ENCODE measurements at places on chromosomes 6 and 20. TPM values are rescaled to one million over a fixed set of nuclear protein-coding genes. Genes with fewer than 3 reads are reported as not detected.
A peak's percentile ranks its signal among the peaks of the same experiment; 100 is the strongest.

DNA sequence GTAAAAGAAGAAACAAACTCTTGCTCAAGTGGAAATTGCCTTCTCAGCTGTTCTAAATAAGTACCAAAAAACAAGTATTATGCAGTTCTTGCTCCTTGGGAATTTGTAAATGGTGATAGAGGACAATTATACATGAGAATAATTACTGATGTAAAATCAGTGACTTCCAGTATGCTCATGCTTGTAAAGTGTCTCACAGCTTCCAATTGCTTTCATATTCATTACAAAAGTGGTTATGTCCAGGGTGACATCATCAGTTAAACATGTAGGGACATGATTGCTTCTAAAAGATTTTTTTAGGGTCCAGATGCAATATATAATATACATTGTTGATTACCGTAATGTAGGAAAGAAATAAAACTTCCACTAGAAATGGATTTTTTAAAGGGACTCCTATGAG lies 122.8 kb upstream of the B3GAT2 start:
- no peak for DNase-seq

DNA sequence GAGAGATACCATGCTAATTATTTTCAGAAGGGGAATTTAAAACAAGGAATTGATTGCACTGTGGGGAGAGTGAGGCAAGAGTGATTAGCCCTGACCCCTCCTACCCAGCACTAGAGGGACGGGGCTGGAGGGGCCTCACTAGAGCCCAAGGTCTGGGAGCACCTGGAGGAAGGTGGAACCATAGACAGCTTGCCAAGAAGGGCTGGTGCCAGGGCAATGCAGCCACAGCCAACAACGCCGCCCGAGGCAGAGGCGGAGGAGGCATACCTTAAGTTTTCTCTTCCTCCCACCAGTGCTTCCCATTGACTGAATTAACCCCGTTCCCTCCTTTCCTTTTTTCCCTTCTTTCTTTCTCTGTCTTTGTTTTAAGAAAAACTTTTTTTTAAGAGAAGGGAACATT lies 40.0 kb downstream of the IYD start:
- DNase-seq, result no peak

POM121L2 gene
- not detected for total RNA-seq

DNA sequence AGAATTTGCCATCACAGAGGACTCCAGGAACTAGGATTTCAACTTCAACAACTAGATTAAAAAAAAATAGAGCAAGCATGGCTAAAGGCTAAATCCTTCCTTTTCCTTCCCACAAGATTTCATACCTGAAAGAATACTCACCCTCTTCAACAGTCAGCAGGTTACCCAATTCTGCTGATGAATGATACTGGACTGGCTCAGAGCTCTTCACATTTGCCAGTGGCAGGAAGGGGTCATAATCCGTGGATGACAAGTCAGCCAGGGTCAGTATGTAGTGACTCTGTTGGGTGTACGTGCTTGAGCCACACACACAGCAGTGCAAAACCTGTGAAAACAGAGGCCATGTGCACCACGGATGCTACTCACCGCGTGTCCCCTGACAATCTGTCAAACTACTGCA lies 152.9 kb downstream of the INSM1 start:
- DNase-seq, result no peak

GRCh38 chr20:44642203-44643153 lies 9.0 kb downstream of the ADA start:
- DNase-seq, result no peak

KIAA0408 gene
- total RNA-seq, result 34.0 TPM

- no peak for DNase-seq
Measured at GRCh38 chr6:97812940-97813339, 529.9 kb upstream of the MMS22L start.

COL19A1 gene
- 0.12 TPM for total RNA-seq

SNRPB gene
- total RNA-seq, result 206 TPM

RBPJL gene
- total RNA-seq, result not detected

GRCh38 chr20:1364106-1364505 lies 28.7 kb downstream of the FKBP1A start:
- no peak for DNase-seq

MROH8 gene
- 3.3 TPM for total RNA-seq

LBP gene
- 9.3 TPM for total RNA-seq

DNA sequence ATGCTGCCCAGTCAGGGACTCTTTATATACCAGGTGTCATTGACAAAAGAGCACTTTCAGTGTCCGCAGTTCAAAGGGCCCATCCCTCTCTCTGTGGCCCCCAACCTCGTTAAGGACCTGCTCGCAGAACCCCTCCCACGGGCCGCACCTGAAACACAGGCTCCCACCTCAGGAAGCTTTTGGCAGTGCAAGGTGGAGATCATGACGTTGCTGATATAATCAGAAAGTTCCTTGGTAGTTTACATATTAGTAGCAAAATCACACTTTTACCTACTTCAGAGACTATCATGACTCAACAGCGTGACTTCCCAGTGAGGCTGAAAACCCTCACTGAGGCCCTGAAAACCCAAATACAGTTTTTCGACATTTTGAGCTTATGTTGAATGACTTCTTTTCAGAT lies 4.1 kb downstream of the TTLL2 start:
- no peak for DNase-seq

GRCh38 chr6:34673064-34673463 lies 23.5 kb downstream of the ILRUN start:
- no peak for DNase-seq

GINS1 gene
- total RNA-seq, result not detected

DNA sequence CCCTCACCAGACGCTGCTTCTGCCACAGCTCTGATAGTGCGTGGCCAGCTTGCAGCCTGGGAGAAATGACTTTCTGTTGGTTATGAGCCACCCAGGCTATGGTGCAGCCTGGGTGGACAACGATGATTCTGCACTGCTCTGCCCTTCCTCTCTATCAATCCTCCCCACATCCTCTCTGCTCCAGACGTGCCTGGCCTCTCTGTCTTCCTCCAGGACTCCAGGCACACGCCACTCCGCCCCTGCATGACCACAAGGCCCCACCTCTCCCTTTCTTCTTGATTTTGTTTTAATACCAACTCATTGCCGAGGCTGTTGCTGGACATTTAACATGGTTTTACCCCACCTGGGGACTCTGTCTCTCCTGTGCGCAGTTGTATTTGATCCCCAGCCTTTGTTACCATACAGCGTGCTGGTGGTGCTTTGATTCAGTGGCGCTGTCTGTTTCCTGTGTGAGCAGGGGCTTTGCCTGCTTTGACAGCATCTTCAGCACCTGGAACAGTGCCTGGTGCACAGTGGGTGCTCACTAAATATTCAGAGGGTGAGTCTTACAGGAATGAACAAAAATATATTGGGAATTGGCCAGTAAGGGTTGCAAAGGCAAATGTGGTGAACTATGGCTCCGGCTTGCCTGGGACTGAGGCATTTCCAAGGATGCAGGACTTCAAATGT lies 280.9 kb downstream of the CDH26 start:
- no peak for DNase-seq

DNA sequence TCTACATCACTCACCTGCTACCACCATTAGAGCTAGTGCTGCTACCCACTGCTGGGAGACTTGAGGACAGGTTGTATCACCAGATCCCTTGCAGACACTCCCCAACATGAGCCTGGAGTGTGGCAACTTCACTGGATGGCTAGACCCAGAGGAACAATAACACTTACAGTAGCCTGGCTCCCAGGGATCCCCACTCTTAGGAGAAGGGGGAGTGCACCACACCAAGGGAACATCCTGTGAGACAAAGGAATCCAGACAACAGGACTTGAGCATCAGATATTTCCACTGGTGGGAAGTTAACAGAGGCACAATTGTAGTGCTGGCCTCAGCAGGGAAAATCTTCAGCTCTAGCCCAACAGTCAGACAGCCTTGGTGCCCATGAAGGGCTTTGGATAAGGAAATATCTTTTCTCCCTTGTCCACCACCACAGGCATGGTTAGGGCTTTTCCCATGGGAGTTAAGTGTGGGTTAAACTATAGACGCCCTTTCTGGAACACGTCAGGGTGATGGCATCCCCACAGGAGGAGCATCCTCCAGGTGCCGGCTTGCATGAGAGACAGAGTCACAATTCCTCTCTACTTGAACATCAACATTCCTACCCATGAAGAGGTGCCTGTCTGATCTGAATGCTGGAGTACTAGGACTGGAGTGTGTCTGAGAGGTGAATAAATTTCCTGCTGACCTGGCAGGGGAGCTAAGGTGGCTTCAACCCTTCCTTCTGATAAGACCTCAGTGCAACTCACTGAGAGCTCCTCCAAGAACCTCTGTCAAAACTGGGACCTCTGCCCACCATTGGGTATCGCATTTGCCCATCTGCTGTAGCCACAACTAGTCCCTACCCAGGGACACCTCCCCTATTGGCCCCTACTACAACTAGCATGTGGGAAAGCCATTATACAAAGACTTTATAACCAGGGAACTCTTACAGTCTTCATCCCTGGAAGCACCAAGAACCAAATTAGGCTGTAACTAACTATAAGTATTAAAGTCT lies 55.4 kb upstream of the SIRPG start:
- no peak for DNase-seq

DNA sequence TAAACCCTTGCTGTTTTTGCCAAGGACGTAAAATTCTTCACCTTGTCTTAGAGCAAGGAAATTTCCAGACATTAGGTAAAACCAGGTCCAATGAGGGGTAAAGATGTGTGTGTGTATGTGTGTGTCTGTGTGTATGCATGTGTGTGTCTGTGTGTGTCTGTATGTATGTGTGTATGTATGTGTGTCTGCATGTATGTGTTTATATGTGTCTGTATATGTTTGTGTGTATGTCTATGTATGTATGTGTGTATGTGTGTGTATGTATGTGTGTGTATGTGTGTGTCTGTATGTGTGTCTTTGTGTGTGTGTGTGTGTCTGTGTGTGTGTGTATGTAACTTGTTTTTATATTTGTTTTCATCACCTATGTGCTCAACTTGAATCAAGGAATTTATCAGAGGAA lies 373.7 kb downstream of the TAF4 start:
- no peak for DNase-seq

EBF4 gene
- 1.1 TPM for total RNA-seq

DNA sequence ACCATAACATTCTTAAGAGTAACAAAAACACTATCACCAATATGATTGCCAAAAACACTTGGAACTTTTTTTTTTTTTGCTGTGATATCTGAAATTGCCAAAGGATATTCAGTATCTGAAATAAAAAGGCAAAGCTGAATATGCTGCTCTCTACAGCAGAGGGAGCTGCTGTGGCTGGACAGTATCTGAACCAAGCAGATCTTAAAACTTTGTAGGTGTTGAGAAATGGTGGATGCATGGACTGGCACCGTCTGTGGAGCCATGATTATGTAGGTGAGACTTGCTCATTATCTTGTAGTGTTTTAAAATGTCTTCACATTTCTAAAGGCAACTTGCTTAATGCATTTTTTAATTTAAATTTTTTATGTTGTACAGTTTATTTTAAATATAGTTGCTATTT lies 9.2 kb downstream of the PDCD2 start:
- no peak for DNase-seq

- DNase-seq, result no peak
Measured at GRCh38 chr20:36446557-36446956, 94.8 kb upstream of the MYL9 start.

LHFPL5 gene
- total RNA-seq, result not detected

- DNase-seq, result no peak
Measured at GRCh38 chr6:118344014-118344670, 204.0 kb upstream of the PLN start.

GRCh38 chr6:148620579-148621298 lies 126.1 kb upstream of the UST start:
- DNase-seq, result no peak

GRCh38 chr6:98590997-98591396 lies 243.4 kb upstream of the POU3F2 start:
- no peak for DNase-seq

GRCh38 chr6:107082045-107082444 lies 33.3 kb downstream of the BEND3 start:
- DNase-seq, result no peak

GRCh38 chr6:3032986-3033385 lies 33.3 kb downstream of the NQO2 start:
- no peak for DNase-seq

ATXN1 gene
- 21.8 TPM for total RNA-seq

GRCh38 chr6:129117355-129117754 lies 234.4 kb downstream of the LAMA2 start:
- peak; percentile 18 for DNase-seq

BCAS1 gene
- total RNA-seq, result not detected

- no peak for DNase-seq
Measured at GRCh38 chr6:163837691-163838431, 423.3 kb downstream of the QKI start.

DNA sequence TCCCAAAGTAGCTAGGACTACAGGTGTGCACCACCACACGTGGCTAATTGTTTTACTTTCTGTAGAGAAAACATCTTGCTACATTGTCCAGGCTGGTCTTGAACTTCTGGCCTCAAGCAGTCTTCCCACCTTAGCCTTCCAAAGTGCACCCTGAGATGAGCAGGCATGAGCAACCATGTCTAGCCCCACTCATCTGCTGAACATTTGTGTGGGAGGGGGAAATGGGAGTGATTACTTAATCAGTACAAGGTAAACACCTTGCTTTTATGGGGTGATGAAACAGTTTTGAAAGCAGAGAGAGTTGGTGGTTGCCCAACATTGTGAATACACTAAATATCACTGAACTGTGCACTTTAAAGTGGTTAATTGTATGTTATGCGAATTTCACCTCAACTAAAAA lies 5.3 kb downstream of the APMAP start:
- no peak for DNase-seq

GRCh38 chr20:46135856-46136633 lies 17.9 kb downstream of the CD40 start:
- no peak for DNase-seq

- no peak for DNase-seq
Measured at GRCh38 chr20:9122571-9122970, 53.7 kb downstream of the PLCB4 start.

- DNase-seq, result no peak
Measured at GRCh38 chr6:130908188-130908587, 81.0 kb downstream of the SMLR1 start.

GNRH2 gene
- not detected for total RNA-seq

DNA sequence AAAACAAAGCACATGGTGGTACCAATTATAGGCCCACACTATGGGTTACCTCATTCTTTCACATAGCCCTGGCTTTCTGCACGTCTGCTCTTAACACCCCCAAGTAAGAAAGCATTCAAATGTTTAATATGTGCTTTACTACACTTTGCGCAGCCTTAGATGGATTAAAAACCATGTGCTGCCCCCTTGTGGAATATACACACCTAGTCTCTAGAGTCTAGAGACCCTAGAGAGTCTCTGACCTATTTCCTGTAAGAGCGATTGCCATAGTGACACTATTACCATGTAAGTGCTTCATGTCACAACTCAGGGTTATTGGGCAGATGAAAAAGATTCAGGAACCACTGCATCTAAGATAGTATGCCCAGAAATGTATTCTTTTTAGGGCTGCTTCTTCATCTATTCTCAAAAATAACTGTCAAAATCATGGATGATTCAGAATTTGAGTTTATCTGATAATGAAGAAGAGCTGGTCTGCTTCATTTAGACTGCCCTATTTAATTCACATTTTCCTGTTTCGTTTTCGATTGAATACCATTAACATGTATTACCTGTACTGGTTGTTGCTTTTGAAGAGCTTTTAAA lies 186.3 kb downstream of the ADGB start:
- no peak for DNase-seq

All from gastrocnemius medialis (tissue), 4 donors.